ENCODE measurements at places on chromosomes 5 and 9.

- no peak for DNase-seq
These were observed 74.9 kb downstream of the LMX1B start for GRCh38 chr9:126688617-126689016.

- no peak for DNase-seq
These were observed 73.0 kb upstream of the SNX2 start for GRCh38 chr5:122701640-122702523.

DNA sequence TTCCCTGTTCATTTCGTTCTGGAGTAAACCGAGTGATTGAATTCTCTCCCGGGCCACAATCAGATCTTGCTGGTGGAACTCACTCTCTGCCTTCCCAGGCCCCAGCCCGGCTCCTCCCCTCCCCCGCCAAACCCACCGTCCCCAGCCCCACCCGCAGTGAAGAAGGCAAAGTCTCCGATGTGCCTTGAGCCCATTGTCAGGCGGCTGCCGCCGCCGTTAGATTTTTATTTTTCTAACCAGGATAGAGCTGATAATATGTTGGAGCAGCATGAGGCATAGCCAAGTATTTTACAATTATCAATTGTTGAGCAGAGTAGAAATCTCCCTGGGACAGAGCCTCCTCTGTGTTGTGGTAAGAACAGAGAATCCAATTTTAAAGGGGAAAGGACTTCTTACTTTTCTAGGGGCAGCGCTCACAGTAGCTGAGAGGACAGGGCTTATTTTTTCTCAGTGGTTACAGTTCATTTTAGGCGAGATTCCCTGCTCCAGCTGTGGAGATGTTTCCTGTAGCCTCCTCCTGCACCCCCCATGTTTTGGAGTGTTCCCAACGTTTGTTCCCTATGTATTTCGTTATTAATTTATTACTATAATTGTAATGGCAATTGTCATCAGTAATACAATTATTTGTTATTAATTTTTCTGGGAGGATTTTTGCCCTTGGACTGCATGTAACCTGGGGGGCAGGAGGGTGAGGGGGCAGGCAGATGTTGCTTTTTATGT is 1.3 kb downstream of the PSAT1 start:
- DNase-seq, result no peak

DNA sequence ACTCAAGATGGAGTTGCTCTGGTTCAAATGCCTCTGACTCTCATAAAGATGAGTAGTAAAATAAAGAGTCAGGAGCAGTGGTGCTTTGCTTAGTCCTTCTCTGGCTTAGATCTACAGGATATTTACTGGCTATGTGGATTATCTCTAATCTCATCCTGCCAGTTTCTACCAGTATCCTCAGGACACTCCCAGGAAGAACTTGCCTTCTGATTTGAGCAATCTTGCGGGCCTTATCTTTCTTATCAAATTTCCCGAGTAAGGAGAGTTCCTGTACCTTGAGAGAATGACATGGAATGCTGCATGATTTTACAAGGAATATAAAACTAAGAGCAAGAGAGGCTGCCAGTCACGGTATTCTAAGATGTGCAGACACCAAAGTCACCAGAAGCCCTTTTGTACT is 364.0 kb downstream of the ARHGEF28 start:
- DNase-seq, result no peak

GRCh38 chr9:132008855-132009812 is 70.5 kb downstream of the MED27 start:
- no peak for DNase-seq

Measured in left kidney (tissue), 8 donors.